ENCODE measurements at places on chromosomes 2 and 18.

- no peak for DNase-seq
Observed at GRCh38 chr18:50161597-50162205, 33.2 kb downstream of the MYO5B start.

GRCh38 chr2:134454426-134454825, 200.6 kb downstream of the MGAT5 start:
- DNase-seq, result no peak

- DNase-seq, result no peak
Observed at GRCh38 chr2:172552547-172553291, 3.2 kb upstream of the PDK1 start.

DNA sequence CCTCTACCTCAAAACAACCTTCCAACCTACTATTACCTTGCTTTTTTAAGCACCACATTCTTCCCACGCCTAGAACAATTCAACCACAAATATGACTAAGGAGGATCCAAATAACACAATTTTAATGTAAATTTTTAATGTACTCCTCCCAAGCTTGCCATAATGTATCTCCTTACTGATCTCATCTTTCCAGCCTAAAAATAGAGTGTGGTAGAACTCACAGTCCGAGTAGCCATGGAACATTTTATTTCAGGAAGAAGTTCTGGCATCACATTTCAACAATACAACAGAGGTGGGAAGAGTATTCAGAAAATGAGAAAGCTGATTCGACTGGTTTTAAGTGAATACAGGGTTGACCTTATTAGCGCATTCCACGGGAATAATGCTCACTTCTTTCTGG, 15.4 kb downstream of the FEZ2 start:
- DNase-seq, result no peak

DNA sequence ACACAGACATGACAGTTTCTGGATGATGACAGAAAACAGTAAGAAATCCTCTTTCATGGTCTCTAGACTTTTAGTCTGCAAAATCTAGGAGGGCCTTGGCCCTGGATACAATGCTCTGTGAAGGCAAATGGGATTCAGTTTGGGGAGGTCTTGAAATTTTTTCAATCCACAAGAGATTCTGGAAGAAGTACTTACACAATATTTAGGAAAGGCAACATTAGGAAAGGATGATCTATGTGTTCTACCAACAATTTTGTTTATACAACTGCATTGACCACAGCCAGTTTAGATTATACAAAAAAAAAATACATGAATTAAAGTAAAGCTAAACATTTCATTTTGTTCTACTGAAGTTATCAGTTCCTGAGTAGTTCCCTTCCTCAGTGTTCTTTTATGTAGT, 208.0 kb downstream of the SRBD1 start:
- no peak for DNase-seq

- DNase-seq, result no peak
Observed at GRCh38 chr2:11012131-11012693, 100.5 kb downstream of the KCNF1 start.
